Substantia nigra (tissue), 51 donors: ENCODE measurements at places on chromosomes 12 and 14.

- DNase-seq: peak; percentile 36
Observed at GRCh38 chr12:7970475-7971252, 34.7 kb upstream of the SLC2A3 start.

- DNase-seq: no peak
Observed at GRCh38 chr12:127284870-127285431, 982.0 kb upstream of the TMEM132C start.

DNA sequence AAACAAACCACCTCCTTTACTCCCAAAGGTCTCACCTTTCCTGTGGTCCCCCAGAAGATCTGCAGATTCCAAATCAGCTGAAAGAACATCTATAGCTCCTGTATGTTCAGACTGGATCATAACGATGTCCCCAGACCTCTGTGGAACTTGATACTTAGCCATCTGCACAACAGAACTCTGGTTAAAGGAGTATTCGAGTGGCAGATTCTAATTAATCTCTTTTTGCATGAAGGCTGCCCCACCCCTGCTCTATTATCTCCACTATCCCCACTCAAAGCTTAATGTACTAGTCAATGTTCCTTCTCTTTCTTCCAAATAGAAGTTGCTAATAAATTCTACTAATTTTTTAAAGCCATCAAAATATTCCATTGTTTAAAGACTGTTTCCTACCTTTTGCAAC lies 22.8 kb downstream of the GSTZ1 start:
- no peak for DNase-seq

DNA sequence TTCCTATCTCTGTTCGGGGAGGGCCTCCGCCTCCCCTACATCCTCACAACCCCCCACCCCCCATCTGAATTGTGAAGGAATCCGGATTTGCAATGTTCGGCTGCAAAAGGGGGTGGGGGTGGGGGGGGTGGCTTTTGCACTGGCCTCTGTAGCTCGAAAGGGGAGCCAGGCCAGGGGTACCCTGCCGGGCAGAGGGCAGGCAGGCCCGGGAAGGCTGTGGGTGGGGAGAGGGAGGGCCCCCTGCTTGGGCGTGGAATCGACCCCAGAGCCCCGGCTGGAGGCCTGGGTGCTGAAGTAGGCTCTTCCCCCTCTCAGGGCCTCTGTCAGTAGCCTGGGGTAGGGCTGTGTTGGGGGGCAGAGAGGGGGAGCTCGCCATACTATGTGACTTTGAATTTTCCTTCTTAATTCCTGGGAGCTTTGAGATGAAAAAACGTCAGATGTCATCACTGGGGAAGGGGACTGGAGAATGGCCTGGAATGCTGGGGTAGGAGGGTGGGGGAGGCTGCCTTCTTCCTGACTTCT lies 1.1 kb downstream of the LRP1 start:
- DNase-seq: no peak

DNA sequence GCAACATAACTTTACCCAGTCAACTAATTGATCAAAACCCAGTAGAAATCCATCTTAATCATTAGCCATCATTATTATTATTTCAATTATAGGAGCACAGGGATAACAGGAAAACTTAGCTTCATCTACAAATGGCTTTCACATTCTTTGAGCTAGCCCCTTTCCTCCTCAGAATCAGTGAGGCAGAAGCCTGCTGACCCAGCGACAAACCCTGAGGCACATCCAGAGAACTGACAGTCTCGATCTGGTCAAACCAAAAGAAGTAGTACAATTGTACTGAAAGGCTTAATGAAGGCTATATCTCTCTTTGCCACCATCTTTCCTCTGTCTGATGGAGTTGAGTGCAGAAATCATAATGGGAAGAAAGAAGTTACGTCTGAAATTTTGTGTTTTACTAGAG lies 109.8 kb upstream of the ARID2 start:
- no peak for DNase-seq

- DNase-seq: no peak
Observed at GRCh38 chr12:120264086-120264903, 1.2 kb downstream of the PXN start.

- DNase-seq: no peak
Observed at GRCh38 chr14:100408350-100409002, 85.3 kb downstream of the SLC25A47 start.

- DNase-seq: no peak
Observed at GRCh38 chr12:89350630-89351488, 1.4 kb downstream of the DUSP6 start.

DNA sequence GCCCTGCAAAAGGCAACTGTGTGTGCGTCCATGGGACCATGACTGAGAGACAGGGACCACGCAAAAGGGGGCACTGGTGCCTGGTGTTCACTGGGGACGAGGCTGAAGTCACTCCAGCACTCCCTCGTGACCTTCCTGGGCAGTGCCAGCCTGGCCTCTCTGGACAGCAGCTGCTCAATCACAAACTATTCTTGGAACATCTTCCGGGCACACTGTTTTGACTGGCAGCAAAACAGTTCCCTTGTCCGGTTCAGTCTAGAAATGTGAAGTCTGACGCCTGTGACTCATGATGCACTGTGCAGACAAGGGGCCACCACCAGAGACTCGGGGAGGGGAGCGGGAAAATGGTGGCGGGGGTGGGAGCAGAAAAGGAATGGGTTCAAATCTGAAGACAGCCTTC lies 20.8 kb downstream of the SNRNP35 start:
- DNase-seq: peak; percentile 68

- DNase-seq: no peak
Observed at GRCh38 chr14:88607829-88608228, 45.0 kb downstream of the ZC3H14 start.

- DNase-seq: no peak
Observed at GRCh38 chr12:88753066-88753465, 172.8 kb upstream of the KITLG start.
